ENCODE measurements at places on chromosomes 7 and 10. TPM values are rescaled to one million over a fixed set of nuclear protein-coding genes. Genes with fewer than 3 reads are reported as not detected.

Gene EEPD1
- total RNA-seq, result 44.7 TPM

Gene ANKRD7
- not detected for total RNA-seq

Gene HOXA10
- 78.9 TPM for total RNA-seq

Gene CPN1
- not detected for total RNA-seq

Gene MBLAC1
- 2.9 TPM for total RNA-seq

Gene CLRN3
- total RNA-seq, result 21.5 TPM

Gene WDR11
- 40.4 TPM for total RNA-seq

Gene TUBGCP2
- 87.7 TPM for total RNA-seq

Gene CPA5
- not detected for total RNA-seq

Gene MOGAT3
- total RNA-seq, result 8.2 TPM

Gene NME8
- not detected for total RNA-seq

Gene FAM25C
- not detected for total RNA-seq

Gene JAZF1
- total RNA-seq, result not detected

Gene FKBP6
- not detected for total RNA-seq

Gene PSMC2
- 171 TPM for total RNA-seq

Gene SEMA4G
- total RNA-seq, result 24.6 TPM

Gene ANK3
- total RNA-seq, result 11.5 TPM

Gene AZGP1
- total RNA-seq, result 43.2 TPM

Gene PRR15
- total RNA-seq, result 101 TPM

Gene TAS2R5
- total RNA-seq, result 0.10 TPM

Gene WNT8B
- 0.23 TPM for total RNA-seq

Gene WNT2
- not detected for total RNA-seq

Gene SPDYE16
- total RNA-seq, result 0.15 TPM

Gene EBF3
- total RNA-seq, result not detected

Gene GPC2
- 1.7 TPM for total RNA-seq

Gene PTPRZ1
- total RNA-seq, result not detected

Gene TAF3
- 2.5 TPM for total RNA-seq

Gene GARIN1A
- total RNA-seq, result 0.86 TPM

Gene PPP1R9A
- 5.5 TPM for total RNA-seq

Gene FXYD4
- total RNA-seq, result not detected

Gene SH2D4B
- not detected for total RNA-seq

Gene CTAGE8
- not detected for total RNA-seq

Measured in HT-29 (cell line).